ENCODE measurements at places on chromosomes 7 and 10.

- no peak for DNase-seq
Measured at GRCh38 chr10:34166354-34166753, 648.7 kb downstream of the PARD3 start.

- no peak for DNase-seq
Measured at GRCh38 chr10:31838065-31838464, 90.6 kb downstream of the ARHGAP12 start.

GRCh38 chr7:54360075-54360840, 181.9 kb upstream of the VSTM2A start:
- DNase-seq = no peak

DNA sequence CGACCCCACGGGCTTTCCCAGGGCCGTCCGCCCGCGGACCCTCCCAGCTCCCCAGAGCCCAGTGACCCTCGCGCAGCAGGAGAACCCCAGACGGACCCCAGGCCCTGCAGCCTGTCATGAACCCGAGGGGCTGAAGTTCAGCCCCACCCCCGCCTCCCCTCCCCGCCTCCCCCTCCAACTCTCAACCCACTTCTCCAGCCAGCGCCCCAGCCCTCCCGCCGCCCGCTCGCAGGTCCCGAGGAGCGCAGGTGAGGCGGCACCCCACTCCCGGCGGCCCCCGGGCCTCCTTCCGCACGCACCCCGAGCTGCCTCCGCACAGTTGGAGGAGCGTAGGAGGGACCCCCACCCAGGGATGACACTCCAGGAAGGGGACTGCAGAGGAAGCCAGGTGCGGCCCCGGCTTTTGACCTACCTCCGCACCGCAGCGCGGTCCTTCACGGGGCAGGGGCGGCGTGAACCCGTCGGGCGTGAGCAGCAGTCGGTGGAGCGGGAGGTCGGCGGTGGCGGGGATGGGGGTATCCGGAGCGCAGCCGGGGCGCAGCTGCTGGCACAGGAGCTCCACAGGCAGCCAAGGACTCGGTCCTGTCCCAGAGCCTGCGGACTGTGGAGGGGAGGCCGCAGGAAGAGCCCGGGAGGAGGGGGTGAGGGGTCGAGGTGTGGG, at the start of gene TMEM176A:
TSS of gene TMEM176A (plus strand) at position 189 of the 661 bp plus-strand sequence. CDS start 782 bp downstream, outside the sequence.
- DNase-seq = peak; percentile 17

- no peak for DNase-seq
Measured at GRCh38 chr10:17599089-17599488, 18.1 kb downstream of the HACD1 start.

DNA sequence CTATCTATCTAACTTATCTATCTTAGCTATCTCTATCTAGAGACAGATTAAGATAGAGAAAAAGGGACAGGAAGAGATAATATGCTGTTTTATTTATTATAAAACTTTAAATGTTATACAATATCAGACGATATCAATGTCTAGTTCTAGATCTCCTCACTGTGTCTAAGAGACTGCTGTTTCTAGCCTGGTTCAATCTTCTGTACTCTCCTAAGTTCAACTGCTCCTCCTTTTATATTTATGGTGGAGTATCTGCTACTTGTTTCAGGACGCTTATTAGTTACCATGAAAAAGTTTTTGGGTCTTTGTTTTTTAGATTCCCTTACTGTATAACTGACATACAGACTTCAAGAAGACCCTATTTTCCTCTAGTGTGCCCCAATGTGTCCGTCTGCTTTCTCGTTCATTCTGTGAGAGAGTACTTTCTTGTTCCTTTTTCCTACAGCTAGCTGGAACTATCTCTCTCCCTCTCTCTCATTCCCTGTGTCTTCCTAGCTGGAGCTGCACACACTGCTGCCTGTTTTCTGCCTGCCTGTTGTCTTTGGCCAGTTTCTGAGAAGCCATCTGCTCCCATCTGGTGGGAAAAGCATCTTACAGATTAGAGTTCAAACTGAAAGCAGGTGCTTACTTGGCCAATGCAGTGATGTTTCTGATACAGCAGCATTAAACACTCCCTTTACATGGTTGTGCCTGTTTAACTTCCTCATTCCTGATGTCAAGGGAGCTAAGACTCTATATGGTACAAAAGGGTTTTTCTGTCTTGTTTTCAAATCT, 49.4 kb upstream of the ARL4A start:
- no peak for DNase-seq

GRCh38 chr7:45088821-45089340, at the start of gene NACAD:
TSS of gene NACAD (minus strand) at chr7:45088969. CDS start at chr7:45088894, 75 bp downstream.
- peak; percentile 4 for DNase-seq

DNA sequence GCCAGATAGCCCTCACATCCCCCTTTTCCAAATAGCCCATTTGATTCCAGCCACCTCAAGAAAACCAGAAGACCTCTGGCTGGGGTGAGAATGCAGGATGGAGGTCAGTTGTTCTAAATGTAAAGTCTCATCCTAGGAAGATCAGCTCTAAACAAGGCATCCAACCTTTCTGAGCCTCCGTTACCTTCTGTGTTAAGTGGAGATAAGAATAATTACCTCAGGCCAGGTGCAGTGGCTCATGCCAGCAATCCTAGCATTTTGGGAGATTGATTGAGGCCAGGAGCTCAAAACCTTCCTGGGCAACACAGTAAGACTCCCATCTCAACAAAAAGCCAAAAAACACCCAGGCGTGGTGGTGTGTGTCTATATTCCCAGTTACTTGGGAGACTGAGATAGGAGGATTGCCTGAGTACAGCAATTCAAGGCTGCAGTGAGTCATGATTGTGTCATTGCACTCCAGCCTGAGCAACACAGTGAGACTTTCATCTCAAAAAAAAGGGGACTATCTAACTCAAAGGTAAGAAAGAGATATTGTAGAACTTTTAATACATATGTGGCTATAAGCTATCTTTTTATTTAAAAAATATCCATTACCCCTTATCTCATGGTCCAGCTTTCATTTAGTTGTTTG, 43.5 kb downstream of the PRTFDC1 start:
- DNase-seq = peak; percentile 22

GRCh38 chr7:17362439-17363105, 64.1 kb downstream of the AHR start:
- no peak for DNase-seq

DNA sequence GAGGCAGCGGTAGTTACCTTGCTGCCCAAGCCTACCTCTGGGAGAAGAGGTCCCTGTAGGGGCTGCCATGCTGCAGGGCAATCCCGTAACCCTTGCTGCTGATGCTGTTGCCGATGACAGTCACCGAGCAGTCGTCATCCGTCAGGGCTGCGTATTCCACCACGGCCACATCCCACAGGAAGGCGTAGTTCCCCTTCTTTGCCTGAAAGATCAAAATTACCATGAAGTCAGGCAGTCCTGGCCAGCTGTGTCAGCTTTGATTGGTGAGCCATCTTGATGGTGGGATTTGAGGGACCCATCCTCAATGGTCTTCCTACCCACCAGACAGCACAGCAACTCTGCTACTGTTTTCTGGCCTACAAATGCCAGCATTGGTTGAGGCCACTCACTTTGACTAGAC, 746.8 kb downstream of the GRID1 start:
- no peak for DNase-seq

DNA sequence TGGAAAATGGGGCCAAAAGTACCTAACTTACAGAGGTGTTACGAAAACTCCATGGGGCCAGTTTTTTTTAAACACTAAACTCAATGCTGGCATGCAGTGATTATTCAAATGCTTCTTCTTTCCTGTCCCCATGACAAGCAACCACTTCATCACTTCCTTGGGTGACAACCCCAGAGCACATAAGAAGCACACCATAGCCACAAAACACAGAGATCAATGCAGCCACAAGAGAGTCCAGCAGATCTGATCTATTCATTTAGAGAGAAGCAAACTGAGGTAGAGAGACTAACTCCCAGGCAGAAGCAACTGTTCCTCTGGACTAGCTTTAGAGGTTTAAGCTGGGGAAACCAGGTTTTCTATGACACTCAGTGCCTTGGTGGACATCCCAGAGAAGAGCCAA, 180.0 kb downstream of the GRID1 start:
- DNase-seq = no peak

GRCh38 chr7:2046581-2047565, 185.9 kb downstream of the MAD1L1 start:
- DNase-seq = no peak

DNA sequence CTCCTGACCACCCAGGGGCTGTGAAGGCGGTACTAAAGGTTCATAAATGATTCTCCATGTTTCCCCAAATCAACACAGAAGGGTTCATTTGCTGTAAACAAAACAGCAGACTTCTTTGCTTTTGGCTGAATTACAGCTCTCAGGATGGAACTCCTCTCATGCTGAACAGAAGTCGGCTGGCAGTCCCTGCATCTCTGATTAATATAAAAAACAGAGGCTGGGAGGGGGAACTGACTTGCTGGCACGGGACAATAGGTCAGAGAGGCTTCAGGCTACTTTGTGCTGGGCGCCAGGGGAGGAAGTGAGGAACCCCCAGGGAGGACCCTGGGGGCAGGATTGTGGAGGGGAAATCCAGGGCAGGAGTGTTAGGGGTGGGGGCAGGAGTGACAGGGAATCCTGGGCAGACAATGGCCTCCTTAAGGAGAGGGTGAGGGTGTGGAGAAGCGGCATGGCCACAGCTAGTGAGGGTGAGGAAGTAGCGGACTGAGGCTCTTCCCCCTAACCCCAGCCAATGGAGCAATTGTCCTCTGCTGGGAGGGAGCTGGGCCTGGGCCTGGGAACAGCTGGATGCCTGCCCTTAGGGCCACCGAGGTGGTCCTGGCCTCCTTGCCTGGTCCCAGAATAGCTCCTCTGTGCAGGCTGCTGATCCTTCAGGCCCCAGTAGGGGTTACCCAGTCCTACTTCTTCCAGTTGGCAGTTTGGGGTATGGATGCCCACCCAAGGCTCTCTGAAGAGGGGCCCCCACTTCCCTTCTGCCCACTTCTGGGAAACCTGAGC, 9.2 kb upstream of the SFRP5 start:
- no peak for DNase-seq

DNA sequence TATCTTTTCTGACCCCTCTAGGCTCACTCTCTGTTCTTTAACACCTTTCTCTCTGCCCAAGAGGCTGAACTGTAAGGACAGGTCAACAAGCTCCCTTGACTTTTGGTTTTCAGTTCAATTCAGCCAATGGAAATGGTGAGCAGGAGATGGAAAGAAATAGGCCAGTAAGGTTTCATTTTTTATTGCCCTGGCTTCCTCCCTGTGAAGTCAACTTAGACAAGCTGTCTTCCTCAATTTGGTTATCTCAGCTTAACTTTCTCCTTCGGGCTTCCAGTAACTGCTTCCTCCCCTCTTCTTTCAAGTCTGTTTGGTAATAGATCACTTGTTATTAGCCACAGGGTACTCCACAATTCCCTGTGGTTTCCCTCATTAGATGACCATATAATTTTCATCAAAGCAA, 19.7 kb downstream of the LIPK start:
- DNase-seq = no peak

GRCh38 chr7:38820571-38820970, 88.4 kb downstream of the VPS41 start:
- DNase-seq = no peak

DNA sequence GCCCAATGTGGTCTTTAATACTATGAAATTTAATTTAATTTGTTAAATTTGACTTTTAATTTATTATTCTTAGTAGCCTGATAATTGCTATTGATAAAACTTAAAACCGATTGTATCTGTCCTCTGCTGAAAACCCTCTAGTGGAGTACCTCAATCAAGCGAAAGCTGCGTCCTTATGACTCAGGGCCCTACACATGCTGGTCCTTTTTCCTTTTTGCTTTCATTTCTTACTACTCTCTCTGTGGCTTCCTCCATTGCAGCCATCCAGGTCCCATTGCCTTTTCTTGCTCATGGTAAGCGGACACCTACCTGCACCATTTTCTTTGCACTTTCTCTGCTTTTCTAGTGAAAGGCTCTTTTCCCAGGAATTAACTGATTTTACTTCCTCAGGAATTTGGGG, 301.1 kb downstream of the INHBA start:
- DNase-seq = no peak

DNA sequence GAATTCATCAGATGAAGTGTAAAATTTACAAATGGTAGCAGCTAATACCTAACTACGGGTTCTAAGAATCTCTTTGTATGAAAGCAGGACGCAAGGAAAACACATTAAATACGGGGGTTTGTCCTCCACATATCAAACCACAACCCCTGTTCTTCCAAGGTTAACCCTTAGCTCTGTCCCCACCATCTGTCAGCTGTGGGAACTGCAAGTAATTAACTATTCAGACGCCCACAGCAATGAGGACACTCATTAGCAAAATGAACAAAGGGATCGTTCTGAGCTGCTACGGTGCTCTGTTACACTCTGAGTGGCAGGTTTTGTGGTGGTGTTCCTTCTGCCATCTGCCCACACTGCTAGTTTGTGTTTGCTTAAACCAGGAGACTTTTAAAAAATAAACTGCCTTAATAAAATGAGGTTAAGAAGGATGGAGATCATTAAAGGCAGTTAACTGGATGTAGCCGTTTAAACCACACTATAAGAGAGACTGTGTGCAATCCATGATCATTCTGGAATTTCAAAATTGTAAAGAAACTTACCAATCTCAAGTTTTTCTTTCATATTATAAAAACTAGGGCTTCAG, 51.4 kb downstream of the C10orf67 start:
- peak; percentile 71 for DNase-seq

DNA sequence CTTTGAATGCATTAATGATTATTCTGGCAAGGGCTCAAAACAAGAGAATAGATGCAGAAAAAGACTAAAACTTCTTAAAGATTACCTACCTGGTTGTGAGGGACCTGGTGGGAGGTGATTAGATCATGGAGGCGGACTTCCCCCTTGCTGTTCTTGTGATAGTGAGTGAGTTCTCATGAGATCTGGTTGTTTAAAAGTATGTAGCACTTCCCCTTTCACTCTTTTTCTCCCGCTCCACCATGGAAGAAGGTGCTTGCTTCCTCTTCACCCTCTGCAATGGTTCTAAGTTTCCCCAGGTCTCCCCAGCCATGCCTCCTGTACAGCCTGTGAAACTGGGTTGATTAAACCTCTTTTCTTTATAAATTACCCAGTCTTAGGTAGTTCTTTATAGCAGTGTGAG, 226.6 kb downstream of the ARHGAP12 start:
- no peak for DNase-seq

- DNase-seq = no peak
Measured at GRCh38 chr10:76778914-76779795, 858.5 kb downstream of the KCNMA1 start.

DNA sequence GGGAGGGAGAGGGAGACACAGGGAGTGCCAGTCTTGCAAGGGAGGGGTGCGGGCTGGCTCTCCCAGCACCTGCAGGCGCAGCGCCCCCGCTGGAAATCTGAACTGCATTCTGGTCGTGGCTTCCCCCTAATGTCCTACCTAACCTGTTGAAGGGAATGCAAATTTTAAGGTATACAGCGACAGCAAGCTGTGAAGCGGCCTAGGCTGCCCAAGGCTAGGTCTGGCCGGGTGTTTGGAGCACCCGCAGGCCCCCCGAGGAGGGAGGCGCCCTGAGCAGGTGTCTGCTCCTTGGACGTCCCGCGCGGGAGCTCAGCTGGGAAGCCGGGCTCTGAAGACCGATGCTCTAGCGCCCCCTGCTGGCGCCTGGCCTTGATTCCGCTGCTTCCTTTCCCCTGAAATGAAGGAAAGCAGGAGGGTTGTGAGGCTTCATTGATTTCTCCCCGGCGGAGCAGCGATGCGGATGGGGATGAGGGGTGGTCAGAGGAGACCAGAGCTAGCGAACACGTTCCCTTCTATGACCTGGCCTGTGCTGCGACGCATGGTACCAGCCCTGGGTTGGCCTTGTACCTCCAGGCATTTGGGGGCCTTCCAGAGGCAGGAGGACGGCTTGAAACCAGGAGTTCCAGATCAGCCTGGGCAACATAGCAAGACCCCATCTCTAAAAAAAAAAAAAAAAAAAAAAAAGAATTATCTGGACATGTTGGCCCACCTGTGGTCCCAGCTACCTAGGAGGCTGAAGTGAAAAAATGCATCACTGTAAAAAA, 601.3 kb downstream of the GALNT17 start:
- DNase-seq = peak; percentile 74

- no peak for DNase-seq
Measured at GRCh38 chr10:129809431-129809830, 154.6 kb downstream of the EBF3 start.

- no peak for DNase-seq
Measured at GRCh38 chr7:78184299-78184698, 385.7 kb downstream of the PHTF2 start.
